ENCODE measurements at places on chromosomes 7 and 10. TPM values are rescaled to one million over a fixed set of nuclear protein-coding genes. Genes with fewer than 3 reads are reported as not detected.

GRCh38 chr10:42872865-42873435, 90.4 kb downstream of the BMS1 start:
- no peak for DNase-seq

DNA sequence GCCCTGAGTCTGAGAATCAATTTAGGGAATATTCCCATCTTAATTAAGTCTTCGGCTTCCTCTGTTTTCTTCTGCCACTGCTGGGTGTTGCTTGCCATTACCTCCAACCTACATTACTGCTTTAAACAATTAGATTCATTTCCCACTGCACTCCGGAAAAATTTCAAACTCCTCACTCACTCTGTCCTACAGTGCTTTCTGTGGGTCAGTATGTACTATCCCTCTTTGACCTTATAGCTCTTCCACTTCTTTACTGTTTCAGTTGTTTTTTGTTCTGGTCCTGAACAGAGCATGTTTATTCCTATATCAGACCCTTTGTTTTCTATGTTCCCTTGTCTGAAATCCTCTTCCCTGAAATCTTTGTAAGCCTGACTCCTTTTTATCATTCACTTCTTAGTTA, 160.6 kb downstream of the MAGI2 start:
- DNase-seq, result no peak

GRCh38 chr10:93816123-93816747, 58.5 kb downstream of the LGI1 start:
- no peak for DNase-seq

DNA sequence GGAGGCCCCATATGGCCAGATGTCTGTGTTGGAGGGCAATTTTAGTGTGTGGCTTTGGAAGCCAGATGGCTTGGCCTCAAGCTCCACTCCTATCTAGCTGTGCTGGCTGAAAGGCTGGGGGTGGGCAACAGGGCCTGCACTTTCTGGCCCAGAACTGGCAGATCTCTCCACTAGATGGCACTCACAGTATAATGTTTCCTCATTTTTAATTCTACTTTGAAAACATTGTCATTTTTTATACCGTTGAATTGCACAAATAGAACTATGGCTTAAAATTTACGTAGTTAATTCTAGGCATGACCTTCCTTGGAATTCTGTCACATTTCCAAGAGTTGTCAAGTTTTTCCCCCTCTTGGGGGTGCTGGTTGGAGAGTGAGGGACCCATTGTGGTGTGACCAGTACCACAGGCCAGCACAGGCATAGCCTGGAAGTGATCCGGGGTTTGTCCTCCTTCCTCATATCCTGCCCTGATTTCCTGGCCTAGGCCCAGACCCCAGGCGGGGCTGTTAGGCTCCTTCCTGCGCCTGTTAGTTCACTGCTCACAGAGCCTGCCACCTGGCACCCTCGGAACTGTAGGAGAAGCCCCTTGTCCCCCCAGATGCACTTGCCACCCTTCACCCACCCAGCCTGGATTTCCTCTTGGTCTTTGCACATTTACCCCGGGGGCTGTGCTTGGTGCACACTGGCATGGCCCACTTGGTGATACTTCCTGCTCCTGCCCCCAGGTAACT, 52.8 kb downstream of the ARHGAP22 start:
- no peak for DNase-seq

DNA sequence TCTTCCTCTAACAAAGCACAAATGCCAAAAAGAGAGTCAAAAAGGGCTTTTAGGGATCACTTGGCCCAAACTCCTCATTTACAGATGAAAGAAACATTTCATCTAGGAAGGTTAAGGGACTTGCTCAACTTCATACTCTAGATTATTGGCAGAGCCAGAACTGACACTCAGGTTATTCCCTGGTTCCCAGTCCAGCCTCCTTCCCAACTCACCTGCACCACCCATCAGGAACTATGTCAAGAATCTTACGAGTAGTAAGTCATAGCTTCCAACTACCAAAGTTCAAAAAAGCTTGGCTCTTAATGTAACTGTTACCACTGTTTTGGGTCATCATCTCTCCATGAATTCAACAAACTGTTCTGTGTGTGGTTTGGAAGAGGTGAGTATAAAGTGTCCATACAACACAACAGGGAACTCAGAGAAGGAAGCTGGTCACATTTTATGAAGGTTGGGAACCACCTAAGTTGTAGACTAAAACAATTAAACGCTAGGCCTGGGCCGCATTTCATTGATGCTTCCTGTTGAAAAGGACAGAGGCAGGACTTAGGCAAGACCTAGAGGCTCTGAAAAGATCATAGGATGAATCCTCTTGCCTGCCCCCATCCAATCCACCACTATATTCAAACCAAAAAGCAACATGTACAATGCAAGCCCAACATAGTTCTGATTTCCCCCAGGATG, 9.1 kb downstream of the PIK3AP1 start:
- no peak for DNase-seq

DNA sequence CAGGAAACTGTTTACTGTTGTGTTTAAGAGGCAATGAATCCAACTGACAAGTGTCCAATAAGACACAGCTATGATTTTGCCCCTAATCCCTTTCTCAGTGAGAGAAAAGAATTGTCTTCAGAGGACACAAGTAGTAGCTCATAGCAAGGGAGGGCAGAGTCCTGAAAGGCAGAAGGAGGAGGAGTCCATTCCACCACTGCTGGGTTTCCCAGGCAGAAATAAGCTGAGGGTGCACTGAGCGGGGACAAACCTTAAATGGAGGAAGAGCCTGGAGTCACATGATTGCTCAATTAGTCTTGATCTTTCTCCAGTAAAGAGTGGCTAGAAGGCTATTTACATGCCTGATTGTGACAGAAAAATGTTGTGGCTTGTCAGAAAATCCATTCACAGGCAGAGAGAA, 573.8 kb downstream of the POM121L12 start:
- no peak for DNase-seq

DNA sequence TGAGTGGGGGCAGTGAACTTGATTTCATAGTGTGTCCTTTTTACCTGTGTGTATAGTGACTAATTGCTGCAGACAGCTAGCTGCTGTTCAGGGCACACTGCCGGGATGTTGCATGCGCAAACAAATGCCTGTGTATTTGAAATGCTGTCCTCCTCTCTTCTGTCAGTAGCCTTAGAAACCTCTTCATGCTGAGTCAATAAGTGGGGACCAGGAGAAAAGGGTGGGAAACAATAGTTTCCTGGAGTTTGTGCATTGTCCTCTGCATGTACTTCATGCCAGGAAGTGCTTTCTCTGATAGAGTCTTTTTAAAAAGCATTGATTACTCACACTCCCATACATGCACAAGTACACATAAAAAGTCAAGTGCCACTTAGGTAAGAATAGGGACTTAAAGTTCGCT, 1183.7 kb upstream of the CELF2 start:
- no peak for DNase-seq

DNA sequence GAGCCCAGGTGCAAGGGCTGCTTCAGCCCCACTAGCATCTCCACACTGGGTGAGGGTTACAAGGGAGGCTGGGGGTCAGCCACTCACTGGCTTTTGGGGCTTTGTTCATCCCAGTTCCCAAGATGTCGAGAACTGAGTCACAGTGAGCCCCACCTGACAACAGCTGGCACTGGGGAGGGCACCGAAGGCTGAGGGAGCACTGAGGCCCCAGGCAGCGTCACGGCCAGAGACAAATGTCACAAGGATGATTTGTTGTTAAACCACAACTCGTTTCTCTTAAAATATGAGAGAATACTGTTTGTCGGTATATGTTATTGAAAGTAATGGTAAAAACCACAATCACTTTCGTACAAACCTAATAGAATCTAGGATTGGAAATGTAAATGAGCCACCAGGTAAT, 219.9 kb downstream of the CELF2 start:
- no peak for DNase-seq

DNA sequence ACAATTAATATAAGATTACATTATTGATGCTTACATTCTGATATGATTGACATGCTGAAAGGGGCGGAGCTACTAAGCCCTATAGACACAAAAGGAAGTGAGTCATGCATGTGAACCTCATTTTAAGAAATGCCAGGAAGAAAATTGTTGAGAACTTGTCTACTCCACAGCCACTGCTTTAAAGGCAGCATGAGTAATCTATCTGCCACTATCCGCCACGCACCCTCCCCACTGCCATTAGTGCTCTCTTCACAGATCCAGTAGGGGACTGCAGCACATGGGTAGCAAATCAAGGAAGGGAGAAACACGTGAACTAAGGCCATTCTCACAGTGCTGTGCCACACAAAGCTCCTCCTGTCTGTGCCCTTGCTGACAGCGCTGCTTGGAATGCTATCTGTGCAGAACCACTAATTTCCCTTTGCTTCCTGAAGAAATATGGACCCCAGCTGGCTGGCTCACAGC, 524.8 kb downstream of the GRM8 start:
- DNase-seq, result no peak

GRCh38 chr7:67547183-67547907, 550.7 kb downstream of the TYW1 start:
- no peak for DNase-seq

GRCh38 chr7:152667958-152668357, 8.0 kb downstream of the XRCC2 start:
- DNase-seq, result no peak

- no peak for DNase-seq
Measured at GRCh38 chr7:129244220-129244619, 19.4 kb downstream of the AHCYL2 start.

GRCh38 chr10:97131666-97132065, 54.1 kb downstream of the SLIT1 start:
- DNase-seq, result no peak

DNA sequence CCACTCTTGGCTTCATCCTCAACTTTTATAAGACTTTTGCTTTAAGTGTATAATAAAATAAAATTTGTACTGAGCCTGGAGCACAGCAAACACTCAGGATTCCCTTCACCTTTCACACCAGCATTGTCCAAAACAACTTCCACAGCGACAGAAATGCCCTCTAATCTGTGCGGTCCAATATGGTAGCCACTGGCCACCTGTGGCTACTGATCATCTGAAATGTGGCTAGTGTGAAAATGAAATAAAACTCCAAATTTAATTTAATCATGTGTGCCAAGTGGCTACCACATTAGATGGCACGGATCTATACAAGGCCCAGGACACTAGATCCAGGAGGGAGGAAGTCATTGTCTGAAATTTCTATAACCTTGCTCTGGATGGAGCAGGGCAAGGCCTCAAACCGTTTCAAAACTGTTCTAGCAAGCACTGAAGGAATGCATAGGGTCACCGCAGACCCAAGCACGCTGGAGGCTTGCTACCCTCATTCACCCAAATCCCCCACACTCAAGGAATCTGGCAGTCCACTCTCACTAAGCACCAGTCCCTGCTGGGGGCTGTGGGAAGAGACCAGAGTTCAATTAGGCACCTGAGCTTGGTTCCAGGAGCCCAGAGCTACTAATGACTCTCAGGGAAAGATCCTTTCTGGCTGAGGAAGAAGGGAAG, 6.3 kb upstream of the MYO1G start:
- no peak for DNase-seq

- DNase-seq, result no peak
Measured at GRCh38 chr10:119029613-119030420, at the start of gene NANOS1. TSS of gene NANOS1 (plus strand) at chr10:119029714. CDS start at chr10:119029802, 88 bp downstream.

DNA sequence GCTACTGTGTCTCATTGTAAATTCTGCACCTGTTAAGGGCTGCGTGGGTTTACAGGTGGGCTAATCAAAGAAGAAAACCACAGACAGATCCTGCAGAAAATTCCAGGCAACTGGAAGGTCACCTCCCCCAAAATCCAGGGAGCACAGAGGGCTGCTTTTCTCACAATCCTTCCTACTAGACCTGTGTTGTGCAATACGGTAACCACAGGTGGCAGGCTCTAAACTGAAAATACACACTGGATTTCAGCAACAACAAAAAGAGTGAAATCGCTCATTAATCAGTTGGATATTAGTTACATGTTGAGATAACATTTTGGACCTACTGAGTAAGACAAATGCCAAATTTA, 83.2 kb downstream of the SLC16A9 start:
- no peak for DNase-seq

GRCh38 chr7:107982918-107983389, 20.0 kb downstream of the LAMB1 start:
- DNase-seq, result no peak

DNA sequence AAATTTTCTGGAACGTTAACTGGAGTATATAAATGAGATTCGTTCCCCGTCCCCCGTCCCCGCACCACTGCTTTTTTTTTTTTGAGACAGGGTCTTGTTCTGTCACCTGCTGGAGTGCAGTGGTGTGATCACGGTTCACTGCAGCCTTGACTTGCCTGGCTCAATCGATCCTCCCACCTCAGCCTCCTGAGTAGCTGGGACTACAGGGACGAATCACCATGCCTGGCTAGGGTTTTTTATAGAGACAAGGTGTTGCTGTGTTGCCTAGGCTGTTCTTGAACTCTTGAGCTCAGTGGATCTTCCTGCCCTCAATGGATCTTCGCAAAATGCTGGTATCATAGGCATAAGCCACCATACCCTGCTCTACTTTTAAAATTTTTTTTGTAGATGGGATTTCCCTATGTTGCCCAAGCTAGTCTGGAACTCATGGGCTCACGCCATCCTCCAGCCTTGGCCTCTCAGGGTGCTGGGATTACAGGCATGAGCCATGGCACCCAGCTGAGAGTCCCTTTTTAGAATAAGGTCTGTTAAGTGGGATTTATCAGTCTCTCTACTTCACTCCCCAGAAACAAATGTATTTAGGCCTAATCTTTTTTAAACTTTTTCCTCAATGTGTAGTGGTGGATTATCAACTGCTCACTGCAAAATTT, 122.9 kb downstream of the LYZL1 start:
- DNase-seq, result no peak

GRCh38 chr10:90745565-90745964, 112.3 kb downstream of the HTR7 start:
- no peak for DNase-seq

GRCh38 chr10:36266923-36267322, 624.8 kb upstream of the FZD8 start:
- no peak for DNase-seq

GRCh38 chr10:188546-188945, 53.3 kb downstream of the ZMYND11 start:
- DNase-seq, result no peak

Gene SLC26A5
- total RNA-seq, result not detected

Gene SFRP5
- not detected for total RNA-seq
